Stimulated activated CD8-positive, alpha-beta memory T cell treated with anti-CD3 and anti-CD28 coated beads, Interleukin-15, amount 100 ng/mL, for 24 hours (primary cell): ENCODE measurements at places on chromosomes 2 and 18.

DNA sequence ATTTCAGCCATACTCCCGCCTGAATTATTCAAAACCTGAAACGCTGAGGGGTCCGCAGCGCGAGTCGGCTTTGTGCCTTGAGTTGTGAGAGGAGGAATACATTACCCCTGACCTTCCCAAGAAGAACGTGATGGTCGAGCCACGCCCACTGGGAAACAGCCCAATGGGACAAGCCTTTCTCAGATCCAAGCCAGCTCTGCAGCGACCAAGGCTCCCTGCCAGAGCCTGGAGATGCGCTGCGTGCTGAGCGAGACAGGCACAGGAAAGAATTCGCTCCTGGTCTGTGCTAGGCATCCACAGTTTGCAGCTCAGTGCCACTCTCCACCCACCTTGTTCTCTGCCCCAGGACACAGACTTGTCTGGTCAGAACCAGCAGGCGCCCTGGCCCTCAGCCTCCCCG lies 74.1 kb upstream of the GLI2 start:
- DNase-seq, result no peak

DNA sequence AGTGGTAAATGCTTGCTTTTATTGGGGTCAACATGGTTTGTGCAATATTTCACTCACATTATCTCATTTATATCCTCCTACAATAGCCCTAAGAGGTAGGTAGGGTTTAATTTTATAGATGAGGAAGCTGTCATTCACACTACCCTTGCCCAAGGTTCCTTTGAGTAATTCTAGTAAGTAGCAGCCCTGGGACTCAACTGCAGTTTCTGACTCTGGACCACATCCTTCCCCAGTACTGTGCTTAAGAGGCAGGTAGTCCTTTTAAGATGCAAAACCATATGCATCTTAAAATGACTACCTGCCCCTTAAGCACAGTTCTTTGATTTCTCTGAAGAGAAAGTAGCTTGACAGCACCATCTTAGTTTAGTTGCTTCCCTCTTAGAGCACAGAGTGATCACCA lies 15.7 kb upstream of the NT5C1B start:
- DNase-seq, result no peak

DNA sequence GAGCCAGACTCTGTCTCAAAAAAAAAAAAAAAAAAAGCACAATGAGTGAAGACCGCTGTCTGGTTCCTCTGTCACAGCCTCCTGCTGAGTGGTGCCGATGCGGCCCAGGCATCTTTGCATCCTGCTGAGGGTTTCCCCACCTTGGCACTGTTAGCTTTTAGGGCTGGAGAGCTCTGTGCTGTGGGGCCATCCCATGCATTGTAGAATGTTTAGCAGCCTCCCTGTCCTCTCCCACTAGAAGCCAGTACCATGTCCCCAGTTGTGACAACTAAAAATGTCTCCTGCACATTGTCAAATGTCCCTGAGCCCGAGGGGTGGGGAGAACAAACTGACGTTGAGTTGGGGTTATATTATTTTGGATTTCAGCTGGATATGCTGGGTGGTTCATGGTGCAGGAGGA lies 7.9 kb upstream of the COLEC11 start:
- DNase-seq, result no peak

DNA sequence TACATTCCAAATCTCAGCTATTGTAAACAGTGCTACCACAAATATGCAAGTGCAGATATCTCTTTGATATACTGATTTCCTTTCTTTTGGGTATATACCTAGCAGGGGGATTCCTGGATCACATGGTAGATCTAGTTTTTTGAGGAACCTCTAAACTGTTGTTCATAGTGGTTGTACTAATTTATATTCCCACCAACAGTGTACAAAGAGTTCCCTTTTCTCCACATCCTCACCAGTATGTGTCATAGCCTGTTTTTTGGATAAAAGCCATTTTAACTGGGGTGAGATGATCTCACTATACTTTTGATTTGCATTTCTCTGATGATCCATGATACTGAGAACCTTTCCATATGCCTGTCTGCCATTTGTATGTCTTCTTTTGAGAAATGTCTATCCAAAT lies 6.3 kb upstream of the CCNT2 start:
- no peak for DNase-seq

DNA sequence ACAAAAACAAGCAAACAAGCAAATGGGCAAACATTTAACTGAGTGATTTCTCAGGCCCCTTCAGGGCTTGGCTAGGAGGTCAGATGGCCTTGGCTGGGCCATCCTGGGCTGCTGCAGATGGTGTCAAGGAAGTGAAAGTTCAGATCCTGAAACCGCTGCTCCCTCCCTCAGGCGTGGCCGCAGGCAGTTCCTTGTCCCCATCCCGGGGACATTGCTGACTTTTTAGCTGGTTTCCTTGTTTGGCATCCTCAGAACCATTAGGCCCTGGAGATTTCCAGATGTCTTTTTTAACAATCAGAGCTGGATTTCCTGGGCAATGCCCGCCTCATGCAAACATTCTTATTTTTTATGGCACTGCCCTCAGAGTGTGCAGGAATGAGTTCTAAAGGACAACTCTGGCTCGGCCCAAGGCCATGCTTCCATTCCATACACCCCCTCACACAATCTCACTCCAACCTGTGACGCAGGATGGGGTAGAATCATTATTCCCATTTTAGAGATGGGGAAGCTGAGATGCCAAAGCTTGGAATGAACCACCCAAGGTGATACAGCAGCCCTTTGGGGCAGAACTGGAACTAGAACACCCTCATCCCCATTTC lies 86.1 kb upstream of the ZCCHC2 start:
- DNase-seq, result no peak

DNA sequence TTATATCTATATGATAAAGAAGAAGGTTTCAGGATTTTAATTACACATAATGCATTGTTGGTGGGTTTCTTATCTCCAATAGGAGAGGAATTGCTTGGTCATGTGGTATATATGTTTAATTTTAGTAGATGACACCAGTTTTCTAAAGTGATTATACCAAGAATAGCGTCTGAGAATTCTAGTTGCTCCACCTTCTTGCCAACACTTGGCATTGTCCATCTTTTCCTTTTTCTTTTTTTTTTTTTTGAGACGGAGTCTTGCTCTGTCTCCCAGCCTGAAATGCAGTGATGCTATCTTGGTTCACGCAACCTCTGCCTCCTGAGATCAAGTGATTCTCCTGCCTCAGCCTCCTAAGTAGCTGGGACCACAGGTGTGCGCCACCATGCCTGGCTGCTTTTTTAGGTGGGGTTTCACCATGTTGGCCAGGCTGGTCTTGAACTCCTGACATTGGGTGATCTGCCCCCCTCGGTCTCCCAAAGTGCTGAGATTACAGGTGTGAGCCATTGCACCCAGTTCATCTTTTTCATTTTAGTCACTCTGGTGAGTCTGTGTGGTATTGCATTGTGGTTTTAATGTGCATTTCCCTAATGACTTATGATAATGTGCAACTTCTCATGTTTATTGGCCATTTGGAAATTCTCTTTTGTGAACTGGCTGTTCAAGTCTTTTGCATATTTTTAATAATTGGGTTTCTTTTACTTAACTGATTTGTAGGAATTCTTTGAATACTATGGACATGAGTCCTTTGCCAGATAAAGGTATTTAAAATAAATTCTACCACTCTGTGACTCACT lies 37.3 kb upstream of the ZNF512 start:
- DNase-seq, result no peak

GRCh38 chr2:215811409-215812345 lies 201.7 kb downstream of the MREG start:
- no peak for DNase-seq

GRCh38 chr2:176830362-176830761 lies 382.2 kb upstream of the HNRNPA3 start:
- DNase-seq, result no peak

DNA sequence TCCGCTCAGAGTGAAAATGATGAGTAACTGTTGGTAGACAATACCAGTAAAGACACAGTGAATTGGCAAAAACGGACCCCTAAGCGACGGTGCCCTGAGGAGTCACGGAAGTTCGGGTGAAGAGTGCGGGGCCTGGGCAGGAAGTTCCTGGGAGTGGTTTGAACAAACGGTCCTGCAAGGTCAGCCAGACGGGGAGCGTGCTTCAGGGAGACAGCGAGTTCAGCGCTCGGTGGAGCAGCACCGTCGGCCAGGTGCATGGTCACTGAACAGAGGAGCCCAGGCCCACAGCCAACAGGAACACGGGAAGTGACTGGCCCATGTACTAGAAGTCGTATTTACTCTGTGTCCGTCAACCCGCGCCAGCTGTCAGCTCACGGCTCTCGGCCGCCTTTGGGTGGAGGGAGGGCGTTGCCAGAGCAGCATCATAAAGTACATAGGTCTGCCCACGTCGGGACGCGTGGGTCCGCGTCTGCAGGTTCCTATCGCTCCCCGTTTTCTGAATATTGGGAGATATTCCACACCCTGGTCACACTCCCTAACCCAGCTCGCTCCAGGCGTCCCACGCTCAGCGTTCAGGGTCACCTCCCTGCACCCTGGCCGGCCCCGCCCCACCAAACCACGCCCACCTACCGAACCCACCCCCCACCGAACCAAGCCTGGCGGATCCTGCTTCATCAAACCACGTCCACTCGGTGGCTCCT lies 75.6 kb upstream of the UXS1 start:
- no peak for DNase-seq

- DNase-seq, result no peak
These were observed 105.5 kb upstream of the ACKR3 start for GRCh38 chr2:236464140-236464539.

- DNase-seq, result no peak
These were observed 303.8 kb upstream of the TRIB2 start for GRCh38 chr2:12412898-12413305.

DNA sequence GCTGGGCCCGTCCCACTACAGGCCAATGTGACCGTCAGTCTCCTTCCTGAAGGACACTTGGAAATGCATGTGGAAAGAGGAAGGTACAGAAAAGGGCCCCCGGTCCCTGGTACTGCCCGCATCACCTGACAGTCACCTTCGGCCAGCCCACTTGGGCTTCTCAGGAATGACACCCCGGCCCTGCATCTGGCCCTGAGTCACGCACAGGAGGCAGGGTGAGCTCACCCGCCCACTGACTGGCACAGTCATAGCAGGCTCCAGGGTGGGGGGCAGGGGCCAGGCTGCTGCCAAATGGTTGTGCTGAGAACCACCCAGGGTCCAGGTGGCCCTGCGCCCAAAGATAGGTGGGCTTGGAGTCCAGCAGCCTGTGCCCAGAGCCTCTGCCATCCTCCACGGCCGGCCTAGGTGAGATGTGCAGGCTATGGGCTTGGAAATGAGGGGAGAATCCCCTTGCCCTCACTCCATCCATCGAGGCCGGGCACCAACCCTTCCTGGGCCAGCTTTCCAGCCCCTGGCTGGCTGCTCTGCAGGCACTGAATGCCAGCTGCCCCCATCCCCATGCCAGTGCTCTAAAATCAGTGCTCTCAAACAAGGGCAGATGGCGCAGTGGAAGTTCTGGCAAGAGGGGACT lies 14.1 kb downstream of the EMX1 start:
- no peak for DNase-seq

DNA sequence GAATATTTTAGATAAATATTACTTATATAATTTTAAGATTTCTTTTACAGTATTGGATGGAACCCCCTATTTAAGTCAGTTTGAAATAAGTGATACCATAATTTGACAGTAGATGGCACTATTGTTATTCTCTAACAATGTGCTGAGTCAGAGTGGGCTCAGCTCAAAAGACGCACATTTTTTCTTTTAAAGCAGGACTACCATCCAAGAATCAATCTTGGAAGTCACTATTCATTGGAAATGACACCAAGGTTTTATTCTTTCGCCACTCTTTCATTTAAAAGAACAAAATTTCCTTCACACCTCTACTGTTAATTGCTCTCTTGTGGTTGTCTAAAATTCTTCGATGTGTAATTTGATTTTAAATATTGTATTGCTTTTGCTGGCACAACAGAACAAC lies 32.6 kb upstream of the SPAG16 start:
- DNase-seq, result no peak

DNA sequence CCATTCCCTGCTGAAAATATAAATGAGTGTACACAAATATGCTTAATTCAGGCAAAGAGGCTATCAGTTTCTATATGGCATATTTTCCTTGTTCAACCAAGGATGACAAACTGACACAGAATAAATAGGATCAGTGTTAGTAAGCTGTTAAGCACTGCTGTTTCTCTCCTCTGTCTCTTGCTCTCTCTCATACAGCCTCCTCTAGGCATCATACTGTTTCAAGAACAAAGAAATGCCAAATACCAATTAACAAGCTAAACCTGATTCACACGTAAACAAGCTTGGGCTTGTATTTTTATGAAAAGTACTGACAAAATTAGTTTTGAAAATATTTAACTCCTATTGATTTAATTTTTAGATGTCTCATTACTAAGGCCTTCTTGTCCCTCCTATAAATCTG lies 1027.2 kb upstream of the ACVR2A start:
- no peak for DNase-seq
